RPMI7951 (cell line): ENCODE measurements at places on chromosomes 5 and 9. TPM values are rescaled to one million over a fixed set of nuclear protein-coding genes. Genes with fewer than 3 reads are reported as not detected.

Gene NR5A1
- total RNA-seq: not detected in 2 replicates

Gene TERT
- not detected in 2 replicates for total RNA-seq

Gene PCA3
- not detected in 2 replicates for total RNA-seq

Gene SLC45A2
- total RNA-seq: 0.49 and 2.0 TPM in 2 replicates

Gene ALDH1A1
- total RNA-seq: not detected in 2 replicates

Gene PCDHGB3
- total RNA-seq: 1.1 and 1.6 TPM in 2 replicates

Gene TMC1
- total RNA-seq: 0.29 TPM in 1 of 2 replicates, not detected in the other

Gene MTMR12
- 8.7 and 9.1 TPM in 2 replicates for total RNA-seq

Gene HRH2
- 4.4 and 5.3 TPM in 2 replicates for total RNA-seq

Gene CA9
- total RNA-seq: 73.8 and 82.4 TPM in 2 replicates

Gene FREM1
- total RNA-seq: 0.60 and 0.88 TPM in 2 replicates

Gene C9
- total RNA-seq: not detected in 2 replicates

Gene SLC46A2
- not detected in 2 replicates for total RNA-seq

Gene EPB41L4B
- total RNA-seq: under 0.01 TPM in 1 of 2 replicates, not detected in the other

Gene ENTREP1
- total RNA-seq: 0.10 TPM in 1 of 2 replicates, not detected in the other

Gene AMACR
- 8.2 and 12.6 TPM in 2 replicates for total RNA-seq

Gene FAM153A
- total RNA-seq: not detected in 2 replicates

Gene CENPH
- 56.5 and 57.9 TPM in 2 replicates for total RNA-seq

Gene TNFSF8
- total RNA-seq: not detected in 2 replicates

Gene RGS7BP
- not detected in 2 replicates for total RNA-seq

Gene MYMK
- not detected in 2 replicates for total RNA-seq

Gene STPG3
- total RNA-seq: not detected in 2 replicates

Gene ADAMTS19
- not detected in 2 replicates for total RNA-seq

Gene ADGRD2
- total RNA-seq: not detected in 2 replicates

Gene SPINK6
- total RNA-seq: not detected in 2 replicates

Gene HAVCR1
- not detected in 2 replicates for total RNA-seq

Gene TTC23L
- total RNA-seq: under 0.01 and 0.20 TPM in 2 replicates

Gene CLPTM1L
- total RNA-seq: 116 and 141 TPM in 2 replicates

Gene NEUROG1
- not detected in 2 replicates for total RNA-seq

Gene HDHD3
- total RNA-seq: 5.3 and 10.1 TPM in 2 replicates

Gene C9orf40
- 7.9 and 8.6 TPM in 2 replicates for total RNA-seq

Gene MACIR
- 12.0 and 14.5 TPM in 2 replicates for total RNA-seq
